ENCODE measurements at places on chromosomes 6 and 20. TPM values are rescaled to one million over a fixed set of nuclear protein-coding genes. Genes with fewer than 3 reads are reported as not detected.

Gene GID8
- total RNA-seq: 42.9 TPM

Gene SAPCD1
- total RNA-seq: not detected

Gene MDC1
- 6.2 TPM for total RNA-seq

Gene NHLRC1
- 2.6 TPM for total RNA-seq

Gene HLA-DOB
- total RNA-seq: not detected

Gene SLC17A1
- not detected for total RNA-seq

Gene PRR18
- not detected for total RNA-seq

Gene YTHDF1
- 21.7 TPM for total RNA-seq

Gene ORC3
- 16.2 TPM for total RNA-seq

Gene RNF182
- 0.32 TPM for total RNA-seq

Gene ADGRF5
- total RNA-seq: 2.9 TPM

Gene LPA
- total RNA-seq: not detected

Gene VWA7
- not detected for total RNA-seq

Gene CASS4
- not detected for total RNA-seq

Gene PDYN
- not detected for total RNA-seq

Gene CEP85L
- total RNA-seq: 7.8 TPM

Gene PTPRK
- 46.4 TPM for total RNA-seq

Gene SLC24A3
- total RNA-seq: not detected

Gene ID4
- total RNA-seq: not detected

Gene MTFR2
- total RNA-seq: 3.6 TPM

Gene PRELID3B
- 78.6 TPM for total RNA-seq

Gene QKI
- 156 TPM for total RNA-seq

Gene PACSIN1
- not detected for total RNA-seq

Gene ADGRF1
- total RNA-seq: not detected

Gene BEND3
- 2.0 TPM for total RNA-seq

Gene TBC1D32
- 4.9 TPM for total RNA-seq

Gene SMPD2
- 9.4 TPM for total RNA-seq

Gene MUCL3
- not detected for total RNA-seq

Gene PTCRA
- not detected for total RNA-seq

Gene SLA2
- not detected for total RNA-seq

Gene BPI
- not detected for total RNA-seq

Gene FAM83C
- total RNA-seq: not detected

Gene EYS
- total RNA-seq: 0.32 TPM

Gene CLPSL2
- total RNA-seq: not detected

Gene CTCFL
- not detected for total RNA-seq

Gene FABP7
- not detected for total RNA-seq

Gene EPHA7
- total RNA-seq: 0.97 TPM

Gene OTOR
- not detected for total RNA-seq

Gene SKIC2
- 49.4 TPM for total RNA-seq

Gene HLA-DQB1
- total RNA-seq: not detected

Measured in epithelial cell of umbilical artery (primary cell).